IMR-90 (cell line): ENCODE measurements at places on chromosomes 11 and 22.

- DNase-seq: no peak
Measured at GRCh38 chr11:2508793-2509192, 64.0 kb downstream of the KCNQ1 start.

- DNase-seq: no peak
Measured at GRCh38 chr22:20000246-20001081, 16.2 kb downstream of the ARVCF start.

DNA sequence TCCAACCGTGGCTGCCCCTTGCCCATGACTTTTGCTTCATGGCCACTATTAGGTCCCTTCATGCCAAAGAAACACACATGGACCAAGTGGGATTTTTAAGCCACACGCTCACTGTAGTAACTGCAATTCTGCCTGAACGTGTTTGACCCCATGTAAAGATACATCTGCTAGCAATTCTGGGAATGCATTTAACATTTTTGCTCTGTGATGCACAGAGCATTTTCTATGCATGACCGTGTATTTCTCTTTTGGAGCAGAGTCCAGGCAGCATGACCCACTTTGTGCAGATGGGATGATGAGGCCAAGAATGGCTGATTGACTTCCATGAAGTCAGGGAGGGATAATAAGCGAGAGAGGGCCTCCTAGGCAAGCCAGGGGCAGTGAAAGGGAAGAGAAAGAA lies 108.5 kb downstream of the TP53I11 start:
- peak; percentile 96 for DNase-seq

GRCh38 chr11:66476841-66477251 lies 3.4 kb upstream of the DPP3 start:
- DNase-seq: no peak

DNA sequence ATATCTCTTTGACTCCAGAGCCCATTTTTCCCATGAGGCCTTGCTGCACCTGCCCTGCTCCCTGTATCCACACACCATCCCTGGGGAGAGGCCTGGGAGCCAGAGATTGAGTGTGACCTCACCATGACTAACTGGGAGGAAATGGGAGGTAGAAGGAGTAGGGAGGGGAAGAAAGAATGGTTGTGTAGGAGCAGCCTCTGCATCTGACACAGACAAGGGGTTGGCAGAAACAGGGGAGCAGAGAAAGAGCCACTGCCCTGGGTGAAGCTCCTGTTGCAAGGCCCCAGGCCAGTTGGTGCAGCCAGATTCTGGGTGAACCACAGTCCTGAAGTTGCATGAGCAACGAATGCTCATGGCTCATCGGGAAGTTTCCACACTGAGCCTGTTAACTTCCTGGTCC lies 32.4 kb downstream of the POU2F3 start:
- DNase-seq: peak; percentile 69

DNA sequence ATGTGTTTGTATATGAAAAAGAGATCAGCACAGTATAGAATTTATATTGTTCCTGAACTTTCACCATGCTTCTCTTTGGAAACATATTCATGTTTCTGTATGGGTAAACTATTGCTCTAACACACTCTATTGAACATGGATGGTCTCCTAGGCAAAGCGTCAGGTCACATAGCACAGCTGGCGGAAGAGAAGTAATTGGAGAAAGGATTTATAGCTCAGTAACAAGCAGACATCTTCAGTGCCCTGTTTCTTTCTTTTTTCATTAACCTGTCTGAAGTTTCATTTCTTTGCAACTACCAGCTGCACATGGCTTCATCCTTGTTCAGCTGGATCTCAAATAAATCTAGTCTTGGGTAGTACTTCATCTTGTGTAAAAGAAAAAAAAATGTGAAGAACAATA lies 84.4 kb upstream of the TRPC6 start:
- no peak for DNase-seq

- DNase-seq: peak; percentile 85
Measured at GRCh38 chr11:2912498-2912897, 16.7 kb downstream of the PHLDA2 start.

- DNase-seq: no peak
Measured at GRCh38 chr22:32561163-32561562, 86.6 kb downstream of the FBXO7 start.
